ENCODE measurements at places on chromosomes 1 and 21.

DNA sequence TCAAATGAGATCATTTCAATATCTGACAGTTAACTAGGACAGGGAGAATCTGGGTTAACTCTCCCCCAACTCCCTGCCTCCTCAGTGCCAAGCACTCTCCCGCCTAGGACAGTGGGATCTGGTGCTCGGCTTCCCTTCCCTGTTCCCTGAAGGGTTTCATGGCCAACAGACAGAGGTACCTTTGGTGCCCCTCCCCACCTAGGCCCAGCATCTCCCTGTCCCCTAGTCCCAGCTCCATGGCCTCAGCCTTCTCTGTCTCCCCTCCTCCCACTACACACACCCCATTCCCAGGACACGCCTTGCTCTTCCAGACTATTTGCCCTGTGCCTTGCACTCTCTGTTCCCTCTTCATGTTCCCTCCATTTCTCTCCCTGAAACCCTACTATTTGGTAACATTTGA lies 77.1 kb downstream of the CD247 start:
- no peak for DNase-seq

DNA sequence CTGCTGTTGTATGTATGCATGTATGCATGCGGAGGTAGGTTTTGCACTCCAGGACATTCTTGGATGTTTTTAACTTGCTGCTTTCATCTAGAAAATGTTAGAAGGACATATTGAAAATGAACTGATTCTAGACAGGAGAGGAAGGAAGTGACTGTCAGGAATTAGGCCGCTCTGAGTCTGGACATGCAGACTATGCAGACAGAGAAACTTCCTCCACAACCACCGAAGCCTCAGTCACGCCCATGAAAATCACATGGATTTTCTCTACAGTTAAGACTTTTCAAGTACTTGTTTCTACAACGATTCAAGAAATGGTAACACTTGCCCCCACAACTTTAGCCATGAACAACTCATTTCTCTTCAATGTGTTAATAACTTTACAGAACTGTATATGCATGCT lies 211.1 kb downstream of the SMYD3 start:
- DNase-seq: no peak

DNA sequence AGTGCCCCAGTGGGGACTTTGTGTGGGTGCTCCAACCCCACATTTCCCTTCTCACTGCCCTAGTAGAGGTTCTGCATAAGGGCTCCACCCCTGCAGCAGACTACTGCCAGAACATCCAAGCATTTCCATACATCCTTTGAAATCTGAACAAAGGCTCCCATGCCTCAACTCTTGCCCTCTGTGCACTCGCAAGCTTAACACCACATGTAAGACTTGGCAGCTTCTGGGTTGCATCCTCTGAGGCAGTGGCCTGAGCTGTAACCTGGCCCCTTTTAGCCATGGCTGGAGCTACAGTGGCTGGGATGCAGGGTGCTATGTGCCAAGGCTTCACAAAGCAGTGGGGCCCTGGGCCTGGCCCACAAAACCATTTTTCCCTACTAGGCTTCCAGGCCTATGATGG lies 128.9 kb downstream of the TYW3 start:
- DNase-seq: no peak

- no peak for DNase-seq
These were observed 14.1 kb upstream of the TNR start for GRCh38 chr1:175757381-175758015.

DNA sequence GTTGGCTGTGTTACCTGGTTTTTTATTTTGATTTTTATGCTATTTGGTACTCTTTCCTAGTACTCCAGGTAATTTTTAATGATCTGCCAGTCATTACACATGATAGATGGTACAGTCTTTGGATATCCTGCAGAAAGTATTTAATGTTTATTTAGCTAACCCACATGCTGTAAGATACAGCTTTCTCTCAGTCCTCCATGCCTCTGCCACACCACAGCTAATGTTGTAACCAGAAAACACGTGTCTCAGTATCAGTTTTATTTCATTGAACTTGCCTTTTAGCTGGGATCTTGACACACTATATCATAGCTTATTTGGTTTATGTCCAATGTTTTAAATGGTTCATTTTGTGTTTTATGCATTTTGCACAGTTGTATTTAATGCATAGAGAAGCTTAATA lies 1648.4 kb downstream of the KCNT2 start:
- no peak for DNase-seq

DNA sequence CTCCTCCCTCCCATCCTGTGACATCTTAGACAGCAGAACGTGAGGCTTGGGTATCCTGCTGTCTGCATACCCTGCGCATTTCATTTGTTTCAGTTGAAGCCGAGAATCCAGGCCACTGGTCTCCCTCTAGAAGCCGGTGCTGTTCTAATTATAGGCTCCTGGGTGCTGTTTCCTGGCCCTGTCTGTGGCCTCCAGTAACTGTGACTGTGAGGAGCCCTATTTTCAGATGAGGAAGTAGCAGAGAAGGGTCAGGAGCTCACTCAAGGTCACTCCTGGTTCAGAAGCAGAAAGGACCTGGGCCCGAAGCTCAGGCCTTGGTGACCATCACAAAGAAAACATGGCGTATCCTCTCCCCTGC lies 24.0 kb downstream of the COQ8A start:
- no peak for DNase-seq

DNA sequence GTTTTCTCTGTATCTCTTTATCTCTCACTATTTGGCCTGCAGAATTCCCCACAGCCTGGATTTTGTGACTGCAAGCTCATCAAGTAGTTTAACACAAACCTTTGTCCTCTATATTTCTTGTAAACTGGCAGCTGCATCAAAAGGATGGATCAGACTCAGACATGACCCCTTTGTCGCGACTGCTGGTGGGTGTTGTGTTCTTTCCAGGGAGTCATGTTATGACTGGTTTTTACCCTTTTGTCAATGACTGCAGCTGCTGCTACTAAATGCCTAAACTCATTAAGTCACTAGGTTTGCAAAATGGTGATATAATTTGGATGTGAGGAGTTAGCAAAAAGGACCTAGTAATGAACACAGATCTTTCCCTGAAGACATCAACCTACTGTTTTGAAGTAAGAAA lies 10.2 kb upstream of the TOMM20 start:
- no peak for DNase-seq

DNA sequence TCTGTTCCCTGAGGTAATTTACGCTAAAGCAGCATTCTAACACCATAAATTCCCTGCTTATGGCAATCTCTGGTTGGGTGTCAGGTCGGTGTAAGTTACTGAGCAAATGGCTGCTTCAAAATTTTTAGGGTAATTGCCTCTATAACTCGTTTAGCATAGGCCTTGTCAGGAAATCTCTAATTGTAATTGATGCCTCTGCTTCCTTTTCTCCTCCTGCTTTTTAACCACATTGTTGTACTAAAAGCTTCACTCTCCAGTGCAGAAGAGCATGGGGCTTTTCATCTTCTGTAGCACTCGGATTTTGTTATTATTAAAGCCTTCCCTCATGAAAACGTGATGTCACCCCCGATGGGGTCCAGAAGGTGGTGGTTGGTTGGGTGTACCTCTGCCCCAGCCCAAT lies 141.6 kb upstream of the NBPF11 start:
- DNase-seq: no peak

Measured in NCI-H1694 (cell line).